ENCODE measurements at places on chromosomes 1 and 21. TPM values are rescaled to one million over a fixed set of nuclear protein-coding genes. Genes with fewer than 3 reads are reported as not detected.

- no peaks in the 10 kb centered on the region for H3K4me1 ChIP-seq
- no peaks in the 10 kb centered on the region for H3K36me3 ChIP-seq
- peaks cover 7% of the 10 kb centered on the region for H3K27me3 ChIP-seq
These were observed 506.9 kb downstream of the PTPRU start for GRCh38 chr1:29743264-29743663.

GRCh38 chr1:86318436-86318835, 77.7 kb downstream of the ODF2L start:
- no peak overlapping the region for H3K27ac ChIP-seq
- no peaks in the 10 kb centered on the region for H3K4me1 ChIP-seq
- no peaks in the 10 kb centered on the region for H3K27me3 ChIP-seq

The AK4 gene
- 21.9 TPM for total RNA-seq

- peak; percentile 78 for DNase-seq
- H3K27me3 ChIP-seq, result no peaks in the 10 kb centered on the region
- H3K4me3 ChIP-seq, result peak within 1 kb of the TSS; percentile 96
These were observed at the start of gene S100A10 for GRCh38 chr1:151993734-151994496. Gene S100A10 (minus strand): TSS chr1:151993859. CDS start chr1:151986230, 7,629 bp downstream.

DNA sequence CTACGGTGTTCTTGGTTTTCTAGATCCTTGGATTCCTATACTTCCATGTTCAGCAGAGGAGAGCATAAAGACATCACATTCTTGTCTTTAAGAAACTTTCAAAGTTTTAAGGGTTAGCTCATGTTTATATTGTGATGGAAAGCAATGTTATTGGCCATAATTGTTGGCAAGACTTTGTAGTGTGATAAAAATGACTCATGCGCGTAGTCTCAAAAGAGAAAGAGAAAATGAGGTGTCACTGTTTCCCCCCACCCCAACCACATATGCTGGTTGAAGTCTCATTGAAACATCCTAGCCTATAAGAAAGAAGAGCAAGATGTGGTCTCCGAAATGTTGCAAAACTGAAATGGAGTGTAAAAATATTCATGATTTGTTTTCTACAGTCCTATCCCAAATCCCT, 348.8 kb downstream of the PTBP2 start:
- H3K27me3 ChIP-seq, result no peaks in the 10 kb centered on the region
- no peak overlapping the region for H3K4me3 ChIP-seq
- H3K36me3 ChIP-seq, result no peaks in the 10 kb centered on the region
- no peak overlapping the region for H3K27ac ChIP-seq
- DNase-seq, result no peak
- no peaks in the 10 kb centered on the region for H3K4me1 ChIP-seq

GRCh38 chr21:37631319-37632117, 264.9 kb downstream of the DYRK1A start:
- H3K36me3 ChIP-seq, result no peaks in the 10 kb centered on the region
- H3K27ac ChIP-seq, result no peak overlapping the region
- H3K4me1 ChIP-seq, result peaks cover 9% of the 10 kb centered on the region
- peak overlapping the region; percentile 36 for H3K4me3 ChIP-seq
- peak; percentile 3 for DNase-seq
- peaks cover 53% of the 10 kb centered on the region for H3K27me3 ChIP-seq

DNA sequence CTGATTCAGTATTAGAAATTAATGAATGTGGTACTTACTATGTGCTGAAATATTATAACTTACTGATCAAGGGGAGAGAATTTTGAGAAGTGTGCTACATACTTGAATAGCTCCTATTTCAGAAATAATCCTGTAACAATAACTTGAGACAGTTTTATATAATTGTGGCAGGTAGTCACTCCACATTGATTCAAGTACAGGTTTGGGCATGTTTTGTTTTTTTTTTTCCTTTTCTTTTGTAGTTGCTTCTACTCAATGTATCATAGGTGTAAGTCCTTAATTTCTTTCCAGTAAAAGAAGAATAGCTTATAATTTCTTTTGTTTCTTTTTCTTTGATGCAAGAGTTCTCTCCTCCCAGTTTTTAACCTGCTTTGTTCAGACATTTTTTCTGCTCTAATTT, 86.1 kb upstream of the ADGRL2 start:
- H3K27me3 ChIP-seq, result no peaks in the 10 kb centered on the region
- no peak overlapping the region for H3K27ac ChIP-seq
- H3K36me3 ChIP-seq, result no peaks in the 10 kb centered on the region
- H3K4me1 ChIP-seq, result no peaks in the 10 kb centered on the region
- no peak overlapping the region for H3K4me3 ChIP-seq
- no peak for DNase-seq

DNA sequence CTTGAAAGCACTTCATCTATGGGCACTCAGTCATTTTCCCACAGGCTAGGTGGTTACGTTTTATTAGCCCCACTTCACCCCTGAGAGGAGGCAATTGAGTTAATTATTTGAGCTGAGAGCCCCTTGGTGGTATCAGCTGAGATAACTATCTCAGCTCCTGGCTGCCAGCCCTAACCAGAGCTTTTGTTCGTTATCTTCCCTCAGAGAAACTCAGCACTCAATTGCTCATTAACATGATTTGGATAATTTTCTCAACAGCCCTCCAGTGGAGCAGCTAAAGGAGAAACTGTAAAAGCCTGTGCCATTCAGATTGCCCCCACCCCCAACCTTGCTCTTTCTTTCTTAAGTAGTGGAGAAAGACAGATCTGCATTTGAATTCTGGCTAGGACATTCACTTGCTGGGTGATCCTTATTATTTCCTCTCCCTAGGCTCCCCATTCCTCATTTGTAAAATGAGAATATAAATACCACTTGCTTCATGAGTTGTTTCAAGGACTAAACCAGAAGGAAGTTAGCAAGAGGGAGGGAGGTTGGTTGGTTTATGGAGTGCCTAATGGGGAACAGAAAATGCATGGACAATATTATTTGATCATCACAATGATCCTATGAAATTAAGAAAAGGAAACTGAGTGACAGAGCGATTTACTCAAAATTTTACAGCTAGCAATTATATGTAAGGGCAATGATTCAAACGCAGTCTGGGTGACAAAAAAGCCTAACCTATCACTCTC, 218.7 kb upstream of the FGGY start:
- no peak for DNase-seq
- no peaks in the 10 kb centered on the region for H3K36me3 ChIP-seq
- no peak overlapping the region for H3K4me3 ChIP-seq
- H3K27me3 ChIP-seq, result no peaks in the 10 kb centered on the region
- peaks cover 19% of the 10 kb centered on the region for H3K4me1 ChIP-seq

DNA sequence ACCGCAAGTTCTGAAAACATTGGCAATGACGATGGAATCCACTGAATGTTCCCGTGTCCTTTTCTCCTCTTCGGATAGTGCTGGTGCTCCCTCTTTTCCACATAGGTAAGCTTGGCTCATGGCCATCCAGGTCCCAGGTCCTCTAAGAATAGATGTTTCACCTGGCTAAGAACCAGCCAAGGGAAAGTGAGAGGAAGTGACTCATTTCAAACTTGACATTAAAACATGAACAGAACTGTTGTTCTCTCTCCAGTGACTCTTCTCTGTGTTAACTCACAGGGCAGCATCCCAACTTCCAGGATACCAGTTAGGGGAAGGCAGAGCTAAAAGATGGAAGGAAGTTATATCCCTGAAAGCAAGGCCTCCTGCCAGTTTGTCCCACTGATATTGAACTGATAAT, 493.8 kb upstream of the CHRM3 start:
- no peak for DNase-seq
- no peak overlapping the region for H3K4me3 ChIP-seq
- no peaks in the 10 kb centered on the region for H3K27me3 ChIP-seq
- H3K4me1 ChIP-seq, result no peaks in the 10 kb centered on the region
- no peak overlapping the region for H3K27ac ChIP-seq
- H3K36me3 ChIP-seq, result no peaks in the 10 kb centered on the region

GRCh38 chr1:204405988-204406387, 5.6 kb downstream of the PPP1R15B start:
- peak overlapping the region; percentile 92 for H3K4me3 ChIP-seq
- H3K4me1 ChIP-seq, result peaks cover 44% of the 10 kb centered on the region
- no peaks in the 10 kb centered on the region for H3K27me3 ChIP-seq
- H3K36me3 ChIP-seq, result peaks cover 31% of the 10 kb centered on the region
- no peak for DNase-seq

- no peaks in the 10 kb centered on the region for H3K27me3 ChIP-seq
- H3K4me3 ChIP-seq, result no peak overlapping the region
- DNase-seq, result no peak
- H3K36me3 ChIP-seq, result no peaks in the 10 kb centered on the region
These were observed 35.5 kb upstream of the PARP1 start for GRCh38 chr1:226443439-226443838.
